Metanephros (tissue), 2 donors: ENCODE measurements at places on chromosomes 7 and 10. TPM values are rescaled to one million over a fixed set of nuclear protein-coding genes. Genes with fewer than 3 reads are reported as not detected.

The SLC26A3 gene
- not detected for total RNA-seq

The AZGP1 gene
- 18.7 TPM for total RNA-seq

The CALCR gene
- total RNA-seq = 1.8 TPM

The MBL2 gene
- total RNA-seq = not detected

The PON2 gene
- 112 TPM for total RNA-seq

The GIGYF1 gene
- 36.3 TPM for total RNA-seq

The HYAL4 gene
- total RNA-seq = 0.18 TPM

The FUOM gene
- 27.2 TPM for total RNA-seq

The TRIM74 gene
- total RNA-seq = 1.6 TPM

The CPN1 gene
- 2.2 TPM for total RNA-seq

The WNT8B gene
- total RNA-seq = 0.29 TPM

The HMX2 gene
- 0.99 TPM for total RNA-seq

The HOXA7 gene
- total RNA-seq = 10.2 TPM

The PRKCQ gene
- total RNA-seq = 17.2 TPM

The CDNF gene
- total RNA-seq = 3.1 TPM

The ADAM22 gene
- 18.6 TPM for total RNA-seq

The ZCCHC24 gene
- total RNA-seq = 22.8 TPM

The ZNF107 gene
- 6.5 TPM for total RNA-seq

The OR2A2 gene
- total RNA-seq = not detected

The HOXA5 gene
- 42.4 TPM for total RNA-seq

The TACR2 gene
- not detected for total RNA-seq

The DEPP1 gene
- 40.5 TPM for total RNA-seq

The GARIN1A gene
- 0.82 TPM for total RNA-seq

The SEPHS1 gene
- 70.1 TPM for total RNA-seq

The CFAP70 gene
- total RNA-seq = 5.7 TPM

The TWNK gene
- total RNA-seq = 9.5 TPM

The HHEX gene
- 5.3 TPM for total RNA-seq

The OPALIN gene
- not detected for total RNA-seq

The NEBL gene
- total RNA-seq = 62.6 TPM

The TLX1 gene
- not detected for total RNA-seq

The ZNF783 gene
- total RNA-seq = 16.8 TPM

The NODAL gene
- total RNA-seq = not detected
